ENCODE measurements at places on chromosomes 16 and 17. TPM values are rescaled to one million over a fixed set of nuclear protein-coding genes. Genes with fewer than 3 reads are reported as not detected.

AOC3 gene
- 117 TPM for total RNA-seq

CHMP1A gene
- total RNA-seq: 77.2 TPM

GP2 gene
- total RNA-seq: 8.7 TPM

YBX2 gene
- total RNA-seq: not detected

CDK10 gene
- 35.2 TPM for total RNA-seq

DNA sequence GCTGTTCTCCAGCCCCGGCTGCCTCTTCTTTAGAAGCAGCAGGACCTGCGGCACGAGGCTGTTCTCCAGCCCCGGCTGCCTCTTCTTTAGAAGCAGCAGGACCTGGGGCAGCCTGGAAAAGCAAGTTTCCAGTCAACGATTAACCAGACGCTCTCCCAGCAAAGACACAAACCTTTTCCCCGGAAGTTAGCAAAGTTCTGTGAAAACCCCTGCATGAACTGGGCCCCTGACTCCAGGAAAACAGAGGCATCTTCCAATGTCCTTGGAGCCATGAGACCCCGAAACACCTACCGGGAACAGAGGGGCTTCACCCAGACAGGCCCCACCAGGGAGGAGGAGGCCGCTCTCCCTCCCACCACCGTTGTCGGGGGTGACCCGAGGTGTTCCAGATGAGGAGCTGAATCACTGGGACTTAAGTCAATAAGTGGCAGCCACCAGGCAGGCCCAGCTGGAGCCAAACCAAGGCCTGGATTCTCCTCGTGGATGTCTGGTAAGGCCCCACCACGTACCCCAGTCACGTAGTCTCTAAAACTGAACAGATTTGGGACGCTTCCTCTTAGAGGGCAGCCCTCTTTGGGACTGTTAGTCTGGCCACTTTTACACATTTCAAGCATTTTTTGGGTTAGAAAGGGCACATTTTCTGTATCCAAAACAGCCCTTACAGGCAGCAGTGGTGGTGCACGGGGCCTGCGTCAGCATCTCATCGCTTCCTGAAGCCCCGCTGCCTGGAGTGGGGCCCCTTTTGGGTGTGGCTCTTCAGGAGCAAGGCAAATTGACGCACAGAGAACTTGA, at the start of gene RPH3AL:
Gene RPH3AL (minus strand): TSS at position 387 of the 792 bp plus-strand sequence. CDS start 25,264 bp downstream, outside the sequence.
- DNase-seq: no peak
- no peak within 1 kb of the TSS for H3K27ac ChIP-seq
- H3K36me3 ChIP-seq: no peaks in the 10 kb centered on the region
- no peaks in the 10 kb centered on the region for H3K27me3 ChIP-seq
- H3K4me1 ChIP-seq: no peaks in the 10 kb centered on the region

DNA sequence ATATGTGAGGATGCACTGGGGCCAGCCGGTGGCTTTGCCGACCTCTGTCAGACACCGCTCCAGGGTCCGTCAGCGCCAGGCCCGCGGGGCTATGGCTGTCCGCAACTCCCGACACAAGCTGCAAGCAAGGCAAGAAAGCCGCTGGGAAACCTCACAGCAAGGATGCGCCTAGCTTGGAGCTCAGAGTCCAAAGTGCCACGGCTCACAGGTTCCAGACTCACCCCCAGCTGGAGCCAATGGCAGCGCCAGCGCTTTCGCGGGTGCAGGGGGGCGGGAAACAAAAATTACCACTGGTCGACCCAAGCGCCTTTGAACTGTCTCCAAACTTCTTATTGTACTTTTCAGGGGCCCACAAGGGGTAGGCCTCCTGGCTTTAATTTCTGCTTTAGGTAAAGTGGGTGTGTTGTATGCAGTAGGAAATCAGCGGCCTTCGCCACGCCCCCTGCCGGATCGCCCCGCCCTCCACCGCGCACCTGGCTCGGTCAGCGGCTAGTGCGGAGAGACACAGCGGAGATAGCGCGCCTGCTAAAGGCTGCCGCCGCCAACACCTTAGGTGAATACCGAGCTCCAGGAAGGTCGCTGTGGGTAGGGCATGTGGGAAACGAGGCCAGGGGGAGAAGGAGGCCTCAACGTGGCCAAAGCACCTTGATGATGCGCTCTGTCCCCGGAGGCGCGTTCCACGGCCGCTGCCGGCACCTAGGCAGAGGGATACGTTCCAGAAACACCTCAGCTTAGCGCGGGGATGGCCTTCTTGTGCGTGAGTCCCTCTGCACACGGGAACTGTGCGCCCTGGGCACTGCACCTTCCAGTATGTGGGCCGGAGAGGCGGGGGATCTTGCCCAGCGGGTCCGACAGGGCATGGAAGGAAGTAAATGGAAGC, 61.0 kb upstream of the RBL2 start:
- H3K36me3 ChIP-seq: no peaks in the 10 kb centered on the region
- no peak for DNase-seq
- no peaks in the 10 kb centered on the region for H3K4me1 ChIP-seq

DNA sequence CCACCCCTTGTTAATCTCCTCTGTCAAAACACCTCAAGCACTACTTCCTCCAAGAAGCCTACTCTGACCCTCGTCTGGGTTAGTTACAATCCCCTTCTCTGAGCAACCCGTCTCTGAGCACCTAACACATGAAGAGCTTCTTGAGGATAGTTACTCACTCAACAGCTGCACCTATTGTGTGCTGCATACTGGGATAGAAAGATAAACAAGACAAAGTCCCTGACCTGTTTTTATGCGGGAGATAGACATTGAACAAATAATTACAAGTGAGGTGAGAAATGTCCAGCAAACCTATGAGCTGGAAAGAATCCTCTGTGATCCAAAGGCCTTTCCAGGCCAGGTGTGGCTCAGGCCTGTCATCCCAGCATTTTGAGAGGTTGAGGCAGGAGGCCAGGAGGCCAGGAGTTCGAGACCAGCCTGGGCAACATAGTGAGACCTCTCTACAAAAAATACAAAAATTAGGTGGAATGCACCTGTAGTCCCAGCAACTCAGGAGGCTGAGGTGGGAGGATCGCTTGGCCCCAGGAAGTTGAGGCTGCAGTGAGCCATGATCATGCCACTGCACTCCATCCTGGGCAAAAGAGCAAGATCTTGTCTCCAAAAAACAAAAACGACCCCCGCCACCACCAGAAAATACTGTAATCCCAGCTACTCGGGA, 5.5 kb upstream of the ZNF771 start:
- H3K4me3 ChIP-seq: no peak overlapping the region
- no peak for DNase-seq
- H3K4me1 ChIP-seq: peaks cover 22% of the 10 kb centered on the region
- no peaks in the 10 kb centered on the region for H3K27me3 ChIP-seq
- H3K27ac ChIP-seq: no peak overlapping the region
- peaks cover 8% of the 10 kb centered on the region for H3K36me3 ChIP-seq

DNA sequence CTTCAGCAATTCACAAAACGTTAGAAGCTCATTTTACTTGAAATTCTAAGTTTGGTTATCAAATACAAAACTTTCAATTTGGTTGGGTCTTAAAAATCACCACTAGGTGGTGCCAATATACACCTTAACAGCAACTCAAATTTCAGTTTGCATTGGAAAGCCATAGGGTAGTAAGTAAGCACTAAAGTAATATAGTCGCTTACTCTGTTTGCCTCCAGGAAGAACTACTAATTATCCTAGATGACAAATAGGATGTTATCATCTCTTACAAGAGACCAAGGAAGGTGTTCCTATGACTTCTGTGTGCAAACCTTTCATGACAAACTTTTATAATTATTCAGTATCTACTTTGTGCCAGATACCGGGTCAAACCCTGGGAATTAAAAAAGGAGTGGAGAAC, 93.3 kb downstream of the MYO1D start:
- H3K4me3 ChIP-seq: no peak overlapping the region
- peaks cover 5% of the 10 kb centered on the region for H3K4me1 ChIP-seq
- no peaks in the 10 kb centered on the region for H3K36me3 ChIP-seq
- H3K27me3 ChIP-seq: no peaks in the 10 kb centered on the region

DNA sequence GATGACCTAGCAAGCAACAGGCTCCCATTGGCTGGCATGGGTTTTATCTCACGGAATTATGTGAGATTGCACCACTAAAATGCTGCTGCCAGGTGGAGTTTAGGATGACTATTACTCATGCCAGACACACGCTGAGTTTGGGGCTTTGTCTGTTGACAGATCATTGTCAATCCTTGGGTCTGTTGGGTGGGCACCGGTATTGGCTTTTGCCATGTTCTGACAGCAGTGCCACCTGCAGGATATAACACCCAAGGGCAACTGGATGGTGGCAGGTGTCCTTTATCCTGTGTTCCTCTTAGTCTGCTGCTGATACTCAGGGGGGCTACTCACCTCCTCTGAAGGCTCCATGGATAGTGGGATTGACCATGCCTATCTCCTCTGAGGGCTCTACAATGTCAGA, 221.6 kb upstream of the DYNLRB2 start:
- no peak overlapping the region for H3K27ac ChIP-seq
- H3K4me1 ChIP-seq: no peaks in the 10 kb centered on the region
- no peak overlapping the region for H3K4me3 ChIP-seq

DNA sequence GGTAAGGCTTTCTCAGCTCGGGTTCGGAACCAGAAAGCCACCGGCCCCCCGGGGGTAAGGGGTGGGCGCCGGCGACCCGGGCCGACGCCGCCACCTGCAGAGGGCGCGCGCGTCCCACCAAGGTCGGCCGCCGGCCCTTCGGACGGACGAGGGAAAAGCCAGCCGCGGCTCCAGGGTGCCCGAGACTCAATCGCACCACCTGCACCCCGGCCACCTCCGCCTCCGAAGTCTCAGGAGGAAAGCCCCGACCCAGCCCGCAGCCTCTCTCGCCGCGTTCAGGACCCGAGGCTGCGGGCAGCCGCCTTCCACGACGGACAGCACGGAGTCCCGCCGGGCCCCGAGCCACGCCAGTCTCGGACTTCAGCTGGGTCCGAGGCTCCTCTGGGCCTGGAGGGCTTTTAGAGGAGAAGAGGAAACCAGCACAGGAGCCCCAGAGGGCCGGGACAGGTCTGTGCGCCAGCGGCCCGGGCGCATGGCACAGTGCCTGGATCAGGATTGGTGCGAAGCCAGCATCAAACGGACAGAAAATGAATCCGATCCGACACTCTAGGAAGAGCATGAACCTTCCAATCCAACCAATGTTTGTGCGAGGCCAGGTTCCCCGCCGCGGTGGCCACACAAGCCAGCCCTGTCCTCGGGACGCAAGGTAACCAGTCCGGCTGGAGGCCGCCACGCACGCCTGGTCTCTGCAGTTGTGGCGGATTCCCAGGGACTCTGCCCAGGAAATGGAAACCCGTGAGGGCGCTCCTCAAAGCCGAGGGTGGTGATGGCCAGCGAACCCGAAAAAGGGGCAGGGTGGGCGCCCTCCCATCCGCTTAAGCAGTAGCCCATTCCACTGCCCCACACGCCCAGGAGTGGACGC, 6.7 kb downstream of the CBX8 start:
- peak overlapping the region; percentile 27 for H3K27ac ChIP-seq
- peak overlapping the region; percentile 29 for H3K4me3 ChIP-seq
- peaks cover 8% of the 10 kb centered on the region for H3K4me1 ChIP-seq
- H3K36me3 ChIP-seq: no peaks in the 10 kb centered on the region
- DNase-seq: no peak

GRCh38 chr17:77266891-77267341, 126.1 kb downstream of the SEC14L1 start:
- H3K4me3 ChIP-seq: no peak overlapping the region
- H3K4me1 ChIP-seq: no peaks in the 10 kb centered on the region
- no peak for DNase-seq
- H3K36me3 ChIP-seq: no peaks in the 10 kb centered on the region

- no peak overlapping the region for H3K4me3 ChIP-seq
- no peak overlapping the region for H3K27ac ChIP-seq
- DNase-seq: no peak
- no peaks in the 10 kb centered on the region for H3K27me3 ChIP-seq
These were observed 1.4 kb downstream of the ERCC4 start for GRCh38 chr16:13921328-13921727.

DNA sequence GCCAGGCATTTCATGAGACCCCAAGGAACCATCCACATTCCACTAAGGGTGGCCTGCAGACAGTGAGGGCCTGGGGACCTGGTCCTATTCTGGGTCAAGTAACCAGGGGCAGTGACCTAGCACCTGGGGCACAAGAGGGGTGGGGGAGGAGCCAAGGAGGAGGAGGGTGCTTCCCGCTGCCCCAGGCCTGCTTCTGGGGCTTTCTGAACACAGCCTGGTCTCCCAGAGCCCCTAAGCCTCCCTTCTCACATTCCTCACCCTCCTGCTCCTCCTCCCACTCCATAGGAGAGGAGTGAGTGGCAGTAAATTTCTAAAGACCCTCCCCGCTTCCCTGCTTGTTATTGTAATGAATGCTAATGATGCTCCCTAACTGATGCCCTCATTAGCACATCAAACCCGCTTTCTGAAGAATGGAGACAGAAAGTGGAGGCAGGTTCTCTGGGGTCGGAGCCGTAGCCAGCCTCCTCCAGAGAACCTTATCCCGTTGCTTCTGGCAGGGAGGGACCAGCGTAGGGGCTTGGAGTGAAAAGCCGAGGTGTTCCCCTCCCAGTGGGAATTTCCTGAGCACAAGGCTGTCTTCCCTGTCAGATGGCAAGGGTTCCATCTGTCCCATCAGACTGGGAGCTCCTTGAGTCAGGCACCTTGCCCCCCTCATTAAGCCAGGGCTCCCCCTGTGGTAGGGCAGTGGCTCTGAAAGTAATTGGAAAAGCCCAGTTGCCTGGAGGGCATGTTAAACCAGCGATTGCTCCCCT, 3.7 kb upstream of the SRCIN1 start:
- H3K4me3 ChIP-seq: no peak overlapping the region
- no peak for DNase-seq
- no peak overlapping the region for H3K27ac ChIP-seq
- H3K4me1 ChIP-seq: peaks cover 9% of the 10 kb centered on the region

DNA sequence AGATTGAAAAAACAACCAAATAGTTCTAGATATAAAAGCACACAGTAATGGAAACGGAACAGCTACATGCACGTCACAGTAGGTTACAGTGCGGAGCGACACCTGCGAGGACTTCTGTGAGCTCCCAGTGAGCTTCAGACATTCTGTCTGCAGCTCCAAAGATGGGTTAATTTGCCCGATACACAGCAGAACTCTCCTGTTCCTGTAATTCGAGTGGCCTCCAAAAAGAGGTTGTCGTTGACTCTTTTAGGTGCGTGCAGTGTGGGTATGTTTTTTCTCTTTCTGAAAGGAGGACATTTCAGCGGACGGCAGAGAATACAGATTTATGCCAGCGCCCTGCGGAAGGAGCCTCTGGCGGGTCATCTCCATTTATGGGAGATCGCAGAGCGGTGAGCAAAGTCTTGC, 2.9 kb downstream of the OR1F1 start:
- H3K27ac ChIP-seq: no peak overlapping the region
- H3K4me1 ChIP-seq: peaks cover 15% of the 10 kb centered on the region
- H3K27me3 ChIP-seq: peaks cover 47% of the 10 kb centered on the region
- no peaks in the 10 kb centered on the region for H3K36me3 ChIP-seq
- H3K4me3 ChIP-seq: no peak overlapping the region

DNA sequence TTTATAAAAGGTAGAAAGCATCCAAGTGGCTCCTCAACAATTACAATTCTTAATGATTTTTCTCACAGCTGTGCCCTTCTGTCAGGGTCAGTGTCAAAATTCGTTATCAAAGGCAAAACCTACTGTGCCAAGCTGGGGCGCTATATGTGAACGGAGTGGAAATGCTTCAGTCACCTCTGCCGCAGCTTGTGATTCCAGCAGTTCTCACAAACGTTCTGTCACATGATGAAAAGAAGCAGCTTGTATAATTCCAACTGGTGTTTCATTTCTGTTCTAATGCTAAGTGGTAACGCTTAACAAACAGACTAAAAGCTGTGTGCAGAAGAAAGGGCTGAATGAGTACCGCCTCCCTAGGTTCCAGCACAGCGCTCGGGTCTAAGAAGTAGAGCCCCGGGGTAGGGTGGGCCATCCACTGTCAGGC, 14.2 kb downstream of the PLD6 start:
- H3K27ac ChIP-seq: peak overlapping the region; percentile 54
- no peak overlapping the region for H3K4me3 ChIP-seq
- no peaks in the 10 kb centered on the region for H3K27me3 ChIP-seq
- H3K36me3 ChIP-seq: peaks cover 4% of the 10 kb centered on the region
- no peak for DNase-seq
